ENCODE measurements at places on chromosomes 11 and 22.

DNA sequence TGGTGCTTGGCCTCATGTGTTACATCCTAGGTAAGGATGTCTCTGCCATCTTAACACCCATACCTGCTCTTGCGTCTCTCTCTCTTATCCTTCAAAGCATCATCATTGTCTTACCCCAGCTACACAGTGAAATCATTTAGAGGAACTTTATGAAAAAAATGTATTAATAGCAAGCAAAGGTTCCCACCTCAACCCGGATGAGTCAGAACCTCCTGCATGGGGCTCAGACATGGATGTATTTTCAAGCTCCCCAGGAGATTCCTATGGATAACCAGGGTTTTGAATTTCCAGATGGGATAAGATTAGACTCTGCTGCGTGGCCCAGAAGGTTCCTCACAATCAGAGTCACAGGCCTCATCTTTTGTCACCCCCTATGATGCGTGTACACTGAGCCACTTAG lies 89.1 kb upstream of the NNMT start:
- no peak for DNase-seq

DNA sequence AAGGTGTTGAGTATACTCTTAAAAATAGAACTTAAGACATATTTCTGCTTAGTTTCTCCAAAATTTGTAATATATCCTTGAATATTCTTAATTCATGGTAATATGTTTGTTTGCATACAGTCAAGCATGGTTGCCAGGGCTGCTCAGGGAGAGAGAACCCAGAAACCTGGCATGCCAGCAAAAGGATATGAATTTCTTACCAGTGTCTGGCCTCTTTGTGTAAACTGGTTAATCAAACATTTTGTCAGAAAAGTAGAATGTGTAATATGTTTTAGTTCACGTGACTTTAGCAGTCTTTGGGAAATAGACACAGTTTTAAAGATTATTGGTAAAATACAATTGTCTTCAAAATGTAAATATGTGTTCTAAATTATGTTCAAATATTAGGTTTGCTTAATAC lies 101.6 kb downstream of the AASDHPPT start:
- no peak for DNase-seq

DNA sequence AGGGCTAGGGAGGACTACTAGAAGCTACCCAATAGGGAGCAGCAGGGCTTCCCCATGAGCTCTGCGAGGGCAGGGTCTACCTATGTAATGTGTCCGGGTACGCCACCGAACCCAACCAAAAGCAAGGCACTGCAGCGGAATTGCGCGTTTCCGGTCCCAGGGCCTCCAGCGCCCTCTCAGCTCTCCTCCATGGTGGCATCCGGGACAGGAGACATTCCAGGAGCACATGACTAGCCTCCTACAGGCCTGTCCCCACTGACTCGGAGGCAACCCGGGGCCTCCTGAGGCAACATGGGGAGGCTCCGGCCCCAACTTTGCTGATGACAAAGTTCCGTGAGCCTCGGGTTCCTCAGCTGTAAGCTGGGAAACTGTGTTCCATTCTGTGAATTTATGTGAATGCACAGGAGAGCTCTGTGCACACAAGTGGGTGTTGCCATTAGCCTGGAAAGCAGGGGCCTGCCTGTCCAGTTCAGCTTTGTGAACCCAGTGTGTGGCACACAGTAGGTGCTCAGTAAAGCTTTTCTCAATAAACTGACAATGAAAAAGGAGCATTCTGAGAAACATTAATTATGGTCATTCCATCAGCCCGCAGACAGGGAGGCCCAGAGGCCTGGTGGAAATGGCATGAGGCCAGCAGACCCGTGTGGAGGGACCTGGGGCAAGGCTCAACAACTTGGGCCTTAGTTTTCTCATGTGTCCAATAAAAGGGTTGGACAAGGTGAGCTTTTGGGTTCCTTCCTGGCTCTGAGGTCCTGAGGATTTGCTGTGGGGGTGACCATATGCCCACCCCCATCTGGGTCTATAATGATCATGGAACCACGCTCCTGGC lies 50.3 kb downstream of the CHRDL2 start:
- DNase-seq: no peak

GRCh38 chr11:17476317-17477083 lies at the start of gene ABCC8:
Gene ABCC8, minus strand, starts transcription at chr11:17476845. Its CDS starts 69 bp downstream, at chr11:17476776.
- DNase-seq: peak; percentile 73

GRCh38 chr22:32324505-32325415 lies 32.9 kb upstream of the RFPL3 start:
- DNase-seq: no peak

DNA sequence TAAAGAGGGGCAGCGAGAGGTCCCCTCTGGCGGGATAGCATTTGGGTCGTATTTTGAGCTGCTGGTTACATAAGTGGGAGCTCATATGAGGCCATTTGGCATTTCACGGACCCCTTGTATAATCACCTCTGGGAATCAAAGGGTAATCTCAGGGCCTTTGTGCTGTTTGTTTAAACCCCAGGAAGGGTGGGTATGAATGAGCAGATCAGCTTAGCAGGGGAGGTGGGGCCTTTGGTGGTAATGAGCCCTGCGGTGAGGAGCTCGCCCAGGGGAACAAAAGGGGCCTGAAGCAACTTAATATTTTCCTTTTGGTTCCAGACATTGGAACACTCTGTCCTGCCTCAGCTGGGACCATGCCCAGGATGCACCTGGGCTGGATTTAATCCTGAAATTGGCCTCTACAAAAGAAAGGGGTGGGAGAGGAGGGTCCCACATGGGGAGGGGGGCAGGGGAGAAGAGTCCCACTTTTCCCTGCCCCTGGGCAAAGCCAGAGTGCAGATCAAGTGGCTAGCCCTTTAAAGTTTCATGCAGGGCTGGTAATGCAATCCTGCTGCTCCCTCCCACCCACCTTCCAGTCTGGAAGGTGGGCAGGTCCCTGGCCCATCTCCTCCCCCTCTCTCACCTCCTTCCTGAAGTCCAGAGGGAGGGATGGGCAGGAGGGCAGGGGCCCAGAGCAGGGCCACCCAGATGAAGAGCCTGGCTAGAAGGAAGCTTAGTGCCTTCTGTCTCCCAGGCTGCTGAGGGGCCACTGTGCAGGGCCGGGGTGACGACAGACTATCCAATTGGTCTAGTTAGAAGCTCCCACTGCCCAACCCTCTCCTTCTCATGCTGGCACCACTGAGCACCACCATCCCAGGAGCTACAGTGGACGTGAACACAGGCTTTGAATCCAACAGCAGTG lies 10.5 kb downstream of the TSKU start:
- no peak for DNase-seq

GRCh38 chr11:19982774-19983495 lies 177.3 kb downstream of the DBX1 start:
- no peak for DNase-seq

DNA sequence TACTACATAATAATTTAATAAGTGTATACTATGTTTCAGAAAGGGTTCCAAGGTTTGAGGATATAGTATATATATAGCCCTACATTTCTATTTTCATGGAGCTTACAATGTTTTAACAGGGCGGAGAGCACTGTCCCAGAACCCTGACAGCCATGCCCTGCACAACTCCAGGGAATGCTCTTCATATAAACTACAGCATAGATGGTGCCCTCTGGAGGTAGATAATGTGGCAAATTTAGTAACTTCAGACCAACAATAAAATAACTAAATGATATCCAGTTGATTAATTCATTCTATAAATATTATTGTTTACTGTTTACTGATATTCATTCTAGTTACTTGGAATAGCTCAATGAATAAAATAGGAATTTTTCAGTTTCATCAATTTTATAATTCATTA lies 693.7 kb upstream of the CCDC179 start:
- no peak for DNase-seq

- no peak for DNase-seq
These were observed 1163.1 kb downstream of the BRD1 start for GRCh38 chr22:48664586-48664985.

DNA sequence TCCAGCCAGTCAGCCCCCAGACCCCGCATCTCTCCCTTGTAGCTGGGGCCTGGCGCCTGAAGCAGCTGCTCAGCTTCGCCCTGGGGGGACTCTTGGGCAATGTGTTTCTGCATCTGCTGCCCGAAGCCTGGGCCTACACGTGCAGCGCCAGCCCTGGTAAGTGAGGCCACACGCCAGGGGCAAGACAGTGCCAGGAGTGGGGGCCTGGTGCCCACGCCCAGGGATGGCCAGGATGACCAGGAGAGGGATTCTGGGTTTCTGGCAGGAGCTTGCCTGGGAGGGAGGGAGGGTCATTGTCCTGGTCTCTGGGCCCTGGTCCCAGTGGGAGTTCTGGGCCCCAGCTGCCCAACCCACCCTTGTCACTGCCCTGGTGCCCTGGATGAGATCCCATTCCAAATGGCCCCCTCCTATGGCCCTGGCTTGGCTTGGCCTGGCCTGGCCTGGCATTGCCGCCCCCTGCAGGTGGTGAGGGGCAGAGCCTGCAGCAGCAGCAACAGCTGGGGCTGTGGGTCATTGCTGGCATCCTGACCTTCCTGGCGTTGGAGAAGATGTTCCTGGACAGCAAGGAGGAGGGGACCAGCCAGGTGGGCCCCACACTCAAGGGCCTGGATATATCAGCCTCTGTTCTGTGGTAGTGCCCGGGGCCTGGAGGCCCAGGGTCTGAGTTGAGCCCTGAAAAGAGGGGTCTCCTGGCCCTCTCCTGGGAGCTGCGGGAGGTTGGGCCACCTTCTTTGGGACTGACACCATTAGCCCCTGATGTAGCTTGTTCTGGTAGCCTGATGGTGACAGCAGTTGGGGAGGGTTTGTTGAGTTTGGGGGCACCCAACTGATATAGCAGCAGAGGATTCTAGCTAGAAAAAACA lies 3.7 kb downstream of the SLC39A13 start:
- peak; percentile 83 for DNase-seq

- no peak for DNase-seq
These were observed at the start of gene MS4A1 for GRCh38 chr11:60455531-60456042. Gene MS4A1, plus strand, starts transcription at chr11:60455847. Its CDS starts 6,528 bp downstream, at chr11:60462375.

DNA sequence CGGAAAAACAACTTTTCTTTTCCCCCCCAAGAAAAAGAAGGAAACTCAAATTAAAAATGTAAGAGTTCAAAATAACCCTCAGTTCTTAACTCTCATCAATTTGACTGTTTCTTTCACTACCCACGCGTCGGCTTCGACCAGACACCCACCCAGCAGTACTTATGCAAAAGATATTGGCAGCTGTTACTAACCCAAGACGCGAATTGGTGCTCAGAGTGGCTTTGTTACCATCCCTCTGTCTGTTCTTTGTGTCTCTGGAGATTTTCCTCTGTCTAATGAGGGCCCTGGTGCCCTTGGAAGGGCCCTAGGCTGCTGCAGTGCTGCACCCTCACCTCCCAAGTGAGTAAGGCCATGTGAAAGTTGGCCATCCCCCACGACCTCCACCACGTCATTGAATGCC lies 180.5 kb upstream of the NECTIN1 start:
- DNase-seq: no peak

DNA sequence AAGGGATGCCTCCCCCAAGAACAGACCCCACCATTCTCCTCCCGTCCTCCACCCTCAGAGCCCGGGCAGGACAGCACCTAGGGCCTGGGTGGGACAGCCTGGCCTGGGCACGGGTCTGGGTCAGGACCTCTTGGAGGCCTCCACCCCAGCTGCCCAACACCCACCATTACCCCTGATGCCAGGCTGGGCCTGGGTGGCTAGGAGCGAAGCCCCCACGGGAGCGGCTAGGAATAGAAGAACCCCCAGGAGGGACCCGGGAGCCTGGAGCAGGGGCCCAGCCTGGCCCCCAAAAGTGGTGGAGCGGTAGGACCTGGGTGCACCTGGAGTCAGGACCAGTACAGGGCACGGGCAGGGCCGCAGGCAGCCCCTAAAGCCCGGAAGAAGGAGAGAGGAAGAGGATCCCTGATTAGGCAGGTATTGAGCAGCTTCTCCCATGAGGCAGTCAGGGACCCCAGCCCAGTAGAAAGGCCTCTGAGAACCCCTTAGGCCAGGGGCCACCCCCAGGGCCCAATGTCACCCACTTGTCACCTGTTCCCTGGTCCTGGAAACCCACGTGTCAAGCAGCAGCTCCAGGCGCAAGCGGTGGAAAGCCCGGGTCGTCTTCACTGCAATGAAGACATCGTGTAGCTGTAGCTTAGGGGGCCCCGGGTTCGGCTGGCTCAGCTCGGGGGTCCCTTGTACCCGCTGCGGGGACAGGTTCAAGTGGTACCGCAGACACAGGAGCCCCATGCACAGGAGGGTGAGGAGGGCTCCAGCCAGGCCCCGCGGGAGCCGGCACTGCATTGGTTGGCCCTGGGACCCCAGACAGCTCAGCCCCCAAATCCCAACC lies 575 bp downstream of the MFNG start:
- no peak for DNase-seq

GRCh38 chr11:110337570-110338193 lies 41.3 kb upstream of the RDX start:
- no peak for DNase-seq

DNA sequence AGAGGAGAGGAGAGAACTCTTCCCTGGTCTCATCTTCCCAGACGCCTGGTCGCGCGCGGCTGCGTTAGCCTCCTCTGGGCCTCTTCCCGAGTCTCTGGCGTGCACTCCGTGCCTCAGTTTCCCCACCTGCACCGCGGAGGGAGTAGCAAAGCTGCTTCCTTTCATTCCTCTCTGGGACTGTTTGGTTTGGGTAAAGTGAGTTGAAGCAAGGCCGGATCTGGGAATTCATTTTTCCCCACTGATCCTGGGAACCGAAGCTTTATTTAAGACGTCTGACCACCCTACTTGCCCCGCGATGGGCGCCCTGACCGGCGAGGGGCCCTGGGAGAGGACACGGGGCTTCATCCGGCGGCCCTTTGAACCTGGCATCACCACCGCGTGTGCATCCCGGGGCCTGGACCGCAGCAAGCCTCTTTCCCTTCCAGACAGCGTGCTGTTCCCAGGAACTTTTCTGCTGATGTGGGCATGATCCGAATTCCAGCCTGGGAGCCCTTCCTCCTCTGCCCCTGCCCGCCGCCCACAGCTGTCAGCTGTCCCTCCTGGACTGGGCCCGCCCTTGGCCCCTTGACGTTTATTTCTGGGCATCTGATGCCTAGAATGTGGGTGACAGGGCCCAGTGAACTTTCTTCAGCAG lies 758 bp downstream of the LDLRAD3 start:
- DNase-seq: peak; percentile 19

- no peak for DNase-seq
These were observed 159.5 kb upstream of the NCAM1 start for GRCh38 chr11:112801817-112802088.

DNA sequence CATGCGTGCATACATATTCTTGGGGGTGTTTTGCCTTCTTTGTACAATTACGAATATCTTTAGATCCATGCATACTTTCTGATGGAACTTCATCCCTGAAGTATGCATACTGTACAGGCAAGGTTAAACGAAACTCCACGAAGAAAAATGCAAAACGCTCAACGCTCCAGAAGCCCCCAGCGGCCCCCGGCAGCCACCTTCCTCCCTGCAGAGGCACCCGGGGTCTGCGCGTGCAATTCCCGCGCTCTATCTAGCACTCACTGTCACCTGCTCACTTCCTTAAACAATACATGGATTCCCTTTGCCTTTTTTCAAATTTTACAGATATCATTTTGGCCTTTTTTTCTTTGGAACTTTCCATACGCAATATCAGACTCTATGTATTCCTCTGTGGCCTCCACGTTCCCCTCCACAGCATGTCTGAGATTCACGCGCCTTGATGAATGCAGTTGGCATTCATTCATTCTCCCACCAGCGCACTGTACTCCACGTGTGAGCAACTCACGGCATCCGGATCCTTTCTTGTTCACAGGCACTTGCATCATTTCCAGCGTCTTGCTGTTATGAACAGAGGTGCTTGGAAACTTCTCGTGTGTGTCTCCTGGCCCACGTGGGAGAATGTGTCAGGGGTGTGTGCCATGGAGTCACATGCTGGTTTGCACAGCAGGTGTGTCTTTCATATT lies 214.3 kb downstream of the CTTN start:
- DNase-seq: no peak

Measured in glutamatergic neuron (in vitro differentiated cells).